ENCODE measurements at places on chromosomes 1 and 21.

DNA sequence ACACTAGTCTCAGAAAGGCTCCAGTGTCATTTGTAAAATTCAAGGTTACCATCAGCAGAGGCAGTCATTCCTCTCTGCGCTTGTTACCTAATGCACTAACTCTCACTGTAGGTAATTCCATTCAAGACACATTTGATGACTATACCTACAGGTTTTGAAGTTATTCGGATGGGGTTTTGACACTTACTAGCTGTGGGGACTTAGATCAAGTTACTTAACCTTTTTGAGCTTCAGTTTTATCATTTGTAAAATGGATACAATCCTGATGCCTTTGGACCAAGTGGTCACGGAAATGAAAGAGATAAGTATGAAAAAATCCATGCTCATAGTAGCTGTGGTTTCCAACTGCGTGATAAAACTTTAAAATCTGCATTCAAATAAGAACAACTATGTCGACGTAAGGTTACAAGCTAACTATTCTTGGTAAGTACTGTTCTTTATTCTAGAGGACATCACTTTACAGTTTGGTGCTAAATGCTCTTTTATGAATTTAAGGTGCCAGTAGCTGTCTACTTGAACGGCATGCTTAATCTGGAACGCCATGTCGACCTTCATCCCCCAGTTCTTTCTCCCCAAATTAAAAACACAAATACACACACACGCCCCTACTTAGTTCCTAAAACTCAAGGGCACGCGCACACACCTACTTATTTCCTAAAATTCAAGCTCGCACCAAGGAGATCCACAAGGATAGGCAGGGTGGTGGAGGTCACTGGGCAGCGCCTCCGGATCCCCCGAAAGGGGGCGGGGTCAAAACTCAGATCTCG, 550 bp upstream of the NFYC start:
- no peak for DNase-seq

DNA sequence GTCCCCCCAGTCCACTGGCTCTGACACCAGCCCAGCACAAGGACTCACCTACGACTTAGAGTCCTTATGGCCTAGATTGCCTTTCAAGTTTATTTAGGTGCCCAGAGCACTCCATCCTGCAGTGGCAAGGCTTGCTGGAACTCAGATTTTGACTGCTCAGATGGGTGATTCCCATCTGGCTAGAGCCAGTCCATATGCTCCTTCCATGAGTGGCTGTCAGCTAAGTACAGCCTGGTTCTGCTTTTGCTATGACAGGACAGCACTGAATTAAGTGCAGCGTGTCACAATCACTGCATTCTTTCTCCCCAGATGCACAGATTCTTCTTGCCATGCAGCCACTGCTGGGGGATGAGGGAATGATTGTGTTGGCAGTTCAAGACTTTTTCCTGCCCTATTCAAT, 43.8 kb downstream of the GPR52 start:
- DNase-seq: no peak

DNA sequence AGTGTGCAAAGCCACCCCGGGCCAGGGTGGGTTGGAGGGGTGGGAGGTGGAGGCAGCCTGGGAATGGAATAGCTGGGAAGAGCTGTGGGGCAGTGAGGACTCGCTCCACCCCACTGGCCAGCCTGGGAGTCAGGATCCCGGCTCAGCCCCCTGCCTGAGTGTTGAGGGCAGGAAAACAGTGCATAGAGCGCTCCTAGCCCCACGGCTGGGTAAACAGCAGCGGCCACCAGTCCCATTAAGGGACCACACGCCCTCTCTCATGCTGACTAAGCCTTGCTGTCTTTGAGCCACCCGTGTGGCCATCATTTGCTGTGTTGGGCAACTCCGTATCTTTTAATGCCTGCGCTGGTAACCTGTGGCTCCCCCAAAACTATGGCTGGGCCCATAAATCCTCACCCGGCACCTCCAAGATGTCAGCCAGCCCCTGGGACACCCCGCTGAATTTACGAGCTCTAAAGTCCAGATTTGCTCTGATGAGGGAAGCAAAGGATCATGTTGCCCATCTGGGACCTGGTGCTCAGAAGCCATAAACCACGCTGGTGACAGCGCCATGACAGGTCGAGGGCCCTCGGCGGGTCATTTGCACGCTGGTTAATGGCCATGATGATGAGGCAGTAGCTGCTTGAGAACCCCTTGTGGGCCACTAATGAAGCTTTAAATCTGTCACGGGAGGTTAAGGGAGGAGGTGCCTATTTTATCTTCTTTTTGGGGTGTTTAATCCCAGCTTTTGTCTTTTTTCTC, 34.9 kb downstream of the SYF2 start:
- no peak for DNase-seq

DNA sequence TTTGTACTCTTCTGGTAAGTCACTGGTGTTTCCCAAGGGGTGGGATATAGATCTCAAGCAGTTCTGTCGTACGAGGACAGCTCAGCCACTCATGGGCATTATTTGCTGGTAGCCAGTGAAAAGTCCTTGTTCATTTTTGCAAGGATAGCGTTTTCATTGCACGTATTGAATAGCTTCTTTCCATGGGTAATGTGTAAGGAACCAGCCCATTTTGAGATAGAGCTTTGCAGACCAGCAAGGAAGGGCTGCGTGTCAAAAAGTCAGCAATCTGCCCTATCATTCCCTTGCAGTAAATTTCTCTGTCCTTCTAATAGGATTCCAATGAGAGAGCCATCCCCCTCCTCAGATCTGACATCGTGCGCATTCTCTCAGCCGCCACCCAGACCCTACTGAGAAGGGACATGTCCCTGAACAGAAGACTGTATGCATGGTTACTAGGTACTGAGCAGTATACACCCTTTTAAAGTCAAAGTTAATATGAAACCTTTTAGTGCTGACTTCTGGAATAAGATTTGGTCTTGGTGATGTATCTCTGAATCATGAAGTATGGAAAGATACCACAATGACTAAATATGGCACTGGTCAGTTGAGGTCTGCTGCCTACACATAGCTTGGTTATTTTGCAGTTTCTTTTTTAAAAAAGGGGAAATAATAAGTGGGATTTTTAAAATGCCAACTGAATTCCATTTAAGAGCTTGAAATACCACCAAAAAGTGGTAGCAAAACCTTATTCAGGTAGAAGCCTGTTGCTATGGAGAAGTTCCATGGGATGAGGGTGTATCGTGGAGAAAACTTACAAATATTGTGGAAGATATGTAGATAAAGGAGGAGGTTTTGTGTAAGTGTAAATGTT, 55.3 kb downstream of the DOP1B start:
- no peak for DNase-seq

DNA sequence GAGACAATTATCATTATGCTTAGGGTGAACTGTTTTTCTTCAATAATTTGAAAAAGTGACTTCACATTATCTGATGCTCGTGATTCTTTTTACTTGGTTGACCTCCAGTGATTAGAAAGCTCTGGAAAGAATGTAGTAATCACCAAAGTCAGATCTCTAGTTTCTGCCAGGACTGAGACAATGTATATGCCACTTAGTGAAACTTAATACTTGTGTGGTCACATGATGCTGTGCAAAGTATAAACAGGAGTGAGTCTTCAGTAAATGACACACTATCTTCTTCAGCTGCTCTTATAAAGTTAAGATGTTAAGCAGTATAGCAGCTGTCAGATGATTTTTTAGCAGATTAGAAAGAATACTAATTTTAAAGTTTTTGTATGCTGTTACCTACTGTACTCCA, 17.2 kb downstream of the VCAM1 start:
- DNase-seq: no peak
